Activated naive CD8-positive, alpha-beta T cell treated with anti-CD3 and anti-CD28 coated beads for 36 hours (primary cell): ENCODE measurements at places on chromosomes 13 and 19. TPM values are rescaled to one million over a fixed set of nuclear protein-coding genes. Genes with fewer than 3 reads are reported as not detected.
A peak's percentile ranks its signal among the peaks of the same experiment; 100 is the strongest.

ZC3H4 gene
- 110 TPM for total RNA-seq

LRRC63 gene
- 0.56 TPM for total RNA-seq

KLK4 gene
- total RNA-seq, result not detected

LYPD5 gene
- 1.6 TPM for total RNA-seq

- no peaks in the 10 kb centered on the region for H3K36me3 ChIP-seq
- H3K4me3 ChIP-seq, result no peak overlapping the region
Observed at GRCh38 chr19:51271067-51271466, 20.2 kb downstream of the SIGLECL1 start.

DNA sequence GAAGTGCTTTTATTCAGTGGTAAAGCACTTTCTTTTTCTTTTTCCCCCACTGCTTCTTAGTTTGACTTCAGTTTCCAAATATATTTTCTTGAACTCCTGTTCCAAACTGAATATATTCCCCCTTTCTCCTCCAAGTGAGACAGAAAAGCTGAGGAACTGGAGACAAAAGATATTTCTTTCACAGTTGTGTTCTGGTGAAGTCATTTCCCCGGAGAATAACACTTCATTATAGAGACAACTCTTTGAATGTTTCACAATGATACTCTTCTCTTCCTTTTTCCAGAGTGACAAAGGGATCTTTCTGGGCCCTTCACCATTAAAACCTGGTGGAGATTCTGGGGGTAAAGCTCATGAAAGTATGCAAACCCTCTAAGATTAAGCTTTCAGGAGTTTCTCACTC is 860.8 kb upstream of the SLITRK5 start:
- DNase-seq, result no peak
- no peaks in the 10 kb centered on the region for H3K27me3 ChIP-seq
- H3K4me3 ChIP-seq, result no peak overlapping the region

GRCh38 chr13:111093634-111094033 is 21.5 kb upstream of the ARHGEF7 start:
- no peaks in the 10 kb centered on the region for H3K4me1 ChIP-seq
- no peak overlapping the region for H3K27ac ChIP-seq
- H3K36me3 ChIP-seq, result no peaks in the 10 kb centered on the region
- H3K4me3 ChIP-seq, result no peak overlapping the region
- DNase-seq, result no peak
- H3K27me3 ChIP-seq, result peaks cover 33% of the 10 kb centered on the region

DNA sequence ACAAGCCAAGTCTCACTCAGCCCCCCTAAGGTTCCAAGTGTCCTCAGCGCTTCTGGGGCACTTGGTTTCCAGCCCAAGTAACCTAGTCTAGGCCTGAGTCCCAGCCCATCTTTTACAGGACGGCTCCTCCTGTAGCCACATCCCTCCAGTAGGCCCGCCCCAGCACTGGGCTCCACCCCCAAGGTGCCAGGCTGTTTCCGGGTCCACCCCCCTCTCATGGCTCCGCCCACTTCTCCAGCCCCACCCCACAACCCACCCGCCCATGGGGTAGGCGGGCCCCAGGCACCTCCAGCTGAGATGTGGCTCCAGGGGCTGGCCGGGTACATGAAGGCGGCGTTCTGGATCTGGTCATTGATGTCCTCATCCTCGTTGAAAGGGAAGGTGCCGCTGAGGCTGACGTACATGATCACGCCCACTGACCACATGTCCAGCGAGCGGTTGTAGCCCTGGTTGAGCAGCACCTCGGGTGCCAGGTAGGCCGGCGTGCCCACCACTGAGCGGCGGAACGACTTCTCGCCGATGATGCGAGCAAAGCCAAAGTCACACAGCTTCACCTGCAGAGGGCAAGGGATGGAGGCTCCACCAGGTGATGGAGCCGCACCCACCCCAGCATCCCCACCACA is 17.2 kb upstream of the DACT3 start:
- peaks cover 4% of the 10 kb centered on the region for H3K4me1 ChIP-seq
- DNase-seq, result peak; percentile 71
- no peak overlapping the region for H3K4me3 ChIP-seq
- no peaks in the 10 kb centered on the region for H3K27me3 ChIP-seq

GRCh38 chr13:35700671-35701070 is 224.2 kb upstream of the MAB21L1 start:
- no peak overlapping the region for H3K27ac ChIP-seq
- no peaks in the 10 kb centered on the region for H3K4me1 ChIP-seq
- H3K27me3 ChIP-seq, result peaks cover 12% of the 10 kb centered on the region
- no peak for DNase-seq

DNA sequence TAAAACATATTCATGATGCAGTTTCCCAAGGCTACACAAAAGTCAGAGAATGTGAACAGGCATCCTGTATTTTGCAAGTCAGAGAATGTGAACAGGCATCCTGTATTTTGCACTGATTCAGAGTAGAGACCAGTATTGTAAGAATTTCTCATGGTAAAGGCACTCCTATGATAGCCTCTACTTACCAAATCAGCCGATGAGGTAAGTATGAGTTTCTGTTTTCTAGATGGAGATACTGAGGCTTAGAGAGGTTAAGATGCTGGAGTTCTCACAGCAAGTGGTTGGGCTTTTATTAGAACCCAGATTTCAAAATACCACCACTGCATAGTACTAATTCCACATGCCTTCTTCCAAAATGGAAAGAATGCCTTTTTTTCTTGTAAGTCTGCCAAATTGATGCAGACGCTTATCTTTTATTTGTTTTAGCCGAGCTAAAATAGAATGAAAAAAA is 12.3 kb downstream of the TPT1 start:
- no peak overlapping the region for H3K4me3 ChIP-seq
- no peaks in the 10 kb centered on the region for H3K27me3 ChIP-seq
- DNase-seq, result no peak
- H3K4me1 ChIP-seq, result peaks cover 55% of the 10 kb centered on the region
- H3K36me3 ChIP-seq, result peaks cover 3% of the 10 kb centered on the region
